ENCODE measurements at places on chromosomes 1 and 21.

DNA sequence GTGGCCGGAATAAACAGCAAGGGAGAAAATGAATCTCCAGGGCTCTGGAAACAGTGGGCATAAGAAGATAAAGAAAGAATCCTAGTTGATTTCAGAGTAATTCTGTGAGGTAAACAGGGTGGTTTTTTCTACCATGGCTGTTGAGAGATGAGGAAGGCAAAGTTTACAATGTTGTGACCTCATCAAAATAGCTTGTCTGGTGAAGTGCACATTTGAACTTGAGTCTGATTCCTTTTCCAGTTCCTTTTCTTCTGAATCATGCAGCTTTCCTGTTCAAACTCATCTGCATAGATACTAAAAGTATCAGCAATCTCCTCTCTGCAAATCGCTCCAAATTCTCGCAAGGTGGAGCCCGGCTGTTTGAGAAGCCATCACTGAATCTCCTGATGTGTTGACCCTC lies 161.7 kb downstream of the PLPP3 start:
- DNase-seq = no peak

DNA sequence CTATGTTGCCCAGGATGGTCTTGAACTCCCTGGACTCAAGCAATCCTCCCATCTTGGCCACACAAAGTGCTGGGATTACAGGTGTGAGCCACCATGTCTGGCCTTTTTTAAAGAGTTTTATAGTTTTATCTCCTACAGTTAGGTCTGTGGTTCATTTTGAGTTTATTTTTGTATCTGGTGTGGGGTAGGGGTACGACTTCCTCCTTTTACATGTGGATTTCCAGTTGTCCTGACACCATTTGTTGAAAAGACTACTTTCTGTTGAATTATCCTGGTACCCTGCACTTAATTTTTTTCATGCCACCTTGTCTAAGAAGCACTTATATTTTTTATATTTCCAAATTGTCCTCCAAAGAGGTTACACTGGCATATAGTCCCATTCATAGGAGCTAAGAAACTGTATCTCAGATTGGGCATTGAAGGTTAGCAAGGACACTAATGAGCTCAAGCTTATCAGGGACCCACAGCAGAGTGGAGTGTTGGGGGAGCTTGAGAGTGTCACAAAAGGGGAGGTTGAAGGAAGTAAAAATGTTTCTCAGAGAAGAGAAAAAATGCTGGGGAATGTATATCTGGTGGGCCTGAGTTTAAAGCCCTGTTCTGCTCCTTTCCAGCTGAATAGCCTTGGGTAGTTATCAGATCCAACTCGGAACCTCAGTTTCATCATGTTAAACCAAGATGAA lies 23.4 kb upstream of the MEF2D start:
- DNase-seq = no peak

- DNase-seq = no peak
Measured at GRCh38 chr1:62429581-62429980, 7.3 kb upstream of the USP1 start.

DNA sequence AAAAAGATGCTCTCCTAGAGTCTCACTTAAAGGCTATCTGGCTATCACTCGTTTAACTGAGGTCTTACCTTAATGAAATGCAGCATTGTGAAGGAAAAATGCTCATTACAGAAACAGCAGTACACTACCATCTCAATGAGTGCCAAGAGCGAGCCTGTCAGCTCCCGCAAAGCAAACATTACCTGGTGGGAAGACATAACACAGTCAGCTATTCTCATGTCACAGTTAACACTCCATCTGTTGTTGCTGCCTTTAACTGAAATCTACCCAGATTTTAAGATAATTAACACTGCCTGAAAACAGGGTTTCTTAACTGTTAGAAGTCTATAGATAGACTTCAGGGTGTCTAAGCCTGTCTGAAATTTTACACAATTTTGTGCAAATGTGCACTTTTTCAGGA lies 39.1 kb downstream of the PCSK9 start:
- no peak for DNase-seq

DNA sequence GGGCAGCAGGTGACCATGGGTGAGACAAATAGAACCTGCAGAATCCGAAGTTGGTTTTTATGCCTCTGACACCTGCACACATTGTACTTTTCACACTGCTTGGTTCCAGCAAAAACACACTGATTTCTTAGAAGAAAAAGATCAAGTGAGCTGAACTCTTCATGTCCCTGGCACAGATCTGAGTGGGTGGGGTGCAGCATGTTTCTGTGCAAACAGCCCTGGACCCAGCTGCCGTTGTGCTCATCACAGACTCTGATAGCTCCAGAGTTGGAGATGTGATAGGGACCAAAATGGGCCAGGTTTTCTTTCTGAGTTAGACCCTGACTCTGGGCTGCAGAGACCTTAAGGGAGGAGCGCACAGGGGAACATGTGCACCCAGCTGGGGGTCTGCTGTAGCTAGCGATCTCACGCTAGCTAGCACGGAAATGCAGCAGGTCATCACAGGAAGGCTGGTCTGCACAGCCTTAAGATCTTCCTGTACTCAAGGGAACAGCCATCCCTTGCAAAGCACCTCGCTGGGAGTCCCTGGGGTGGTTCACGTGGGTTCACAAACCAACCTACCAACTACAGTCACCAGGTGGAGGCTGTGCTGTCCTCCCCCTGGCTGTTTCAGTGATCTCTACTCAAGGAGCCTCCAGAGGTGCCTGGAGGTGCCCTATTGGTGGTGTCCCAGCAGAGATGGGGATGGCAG lies 291.1 kb downstream of the PTPRU start:
- DNase-seq = no peak

DNA sequence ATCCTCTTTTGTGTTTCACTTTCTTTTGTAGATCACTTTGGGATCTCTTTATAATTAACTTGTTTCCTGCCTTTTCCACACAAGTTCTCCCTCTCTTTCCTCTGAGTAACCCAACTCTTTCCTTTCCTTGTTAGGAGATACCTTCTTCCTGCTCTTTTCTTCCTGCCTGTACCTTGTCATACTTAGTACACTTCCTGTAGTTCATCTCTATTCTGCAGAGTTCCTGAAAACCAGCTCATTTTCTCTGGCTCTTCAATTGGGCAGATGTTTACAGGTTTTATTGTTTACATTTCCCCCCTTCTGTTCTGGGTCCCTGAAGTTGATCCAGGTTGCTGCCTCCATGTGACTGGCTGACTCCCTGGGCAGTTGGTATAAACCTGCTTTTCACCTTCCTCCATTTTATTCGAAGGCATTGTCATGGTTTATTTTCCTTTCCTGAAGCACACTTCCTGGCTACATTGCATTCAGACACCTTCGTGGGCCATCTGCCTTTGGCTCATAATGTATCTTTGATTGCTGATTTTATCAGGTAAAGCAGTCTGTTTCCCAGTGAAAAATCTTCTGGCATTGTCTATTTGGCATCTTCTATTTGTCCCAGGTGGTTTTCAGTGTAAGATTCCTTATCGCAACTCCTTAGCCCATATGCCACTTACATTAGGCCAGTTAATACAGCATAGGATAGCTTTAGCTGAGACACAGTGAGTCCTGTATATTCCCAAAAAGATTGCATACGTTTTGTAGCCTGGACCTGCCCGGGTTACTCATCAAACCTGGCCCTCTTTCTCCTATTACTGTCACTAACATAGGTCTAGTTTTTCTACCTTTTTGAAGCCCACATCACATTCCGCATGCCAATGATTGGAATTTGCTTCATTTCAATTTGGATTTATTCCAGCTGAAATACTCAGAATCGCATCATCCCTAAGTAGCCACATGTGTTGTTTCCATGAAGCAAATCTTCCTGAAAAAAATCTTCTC lies 15.4 kb downstream of the CTH start:
- DNase-seq = no peak

DNA sequence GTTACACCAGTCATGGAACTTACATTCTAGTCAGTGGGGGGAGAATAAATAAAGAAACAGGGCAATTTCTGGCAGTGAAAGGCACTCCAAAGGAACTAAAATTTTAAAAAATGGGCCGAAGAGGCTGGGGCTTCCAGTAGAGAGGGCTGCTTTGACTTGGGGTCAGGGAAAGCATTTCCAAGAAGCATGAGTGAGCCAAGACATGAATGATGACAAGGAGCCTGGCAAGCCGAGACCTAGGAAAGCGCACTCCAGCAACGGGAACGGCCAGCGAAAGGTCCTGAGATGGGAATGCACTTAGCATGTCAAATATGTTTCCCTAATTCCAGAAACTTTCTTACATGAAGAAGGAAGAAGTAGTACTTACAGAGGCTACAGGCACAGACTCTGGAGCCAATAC lies 95.4 kb upstream of the NGF start:
- DNase-seq = no peak

DNA sequence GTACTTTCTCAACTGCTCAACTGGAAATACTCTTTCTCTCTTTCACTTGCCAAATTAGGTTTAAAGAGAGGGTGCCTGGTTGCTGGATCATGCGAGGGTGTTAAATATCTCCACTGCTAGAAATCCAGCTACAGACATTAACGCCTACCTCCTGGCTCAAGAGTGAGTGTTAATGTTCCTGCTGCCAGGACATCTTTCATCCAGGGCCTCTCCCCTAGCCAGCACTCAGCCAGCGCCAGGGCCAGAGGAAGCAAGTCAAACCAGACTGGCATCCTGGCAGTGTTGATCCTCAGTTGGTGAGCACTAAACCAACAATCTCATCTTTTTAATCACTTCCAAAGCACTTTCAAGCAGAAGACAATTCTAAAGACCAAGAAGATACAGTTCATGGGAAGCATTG lies 92.9 kb upstream of the BARHL2 start:
- DNase-seq = no peak

GRCh38 chr21:17231771-17232170 lies 281.1 kb upstream of the CXADR start:
- DNase-seq = no peak

DNA sequence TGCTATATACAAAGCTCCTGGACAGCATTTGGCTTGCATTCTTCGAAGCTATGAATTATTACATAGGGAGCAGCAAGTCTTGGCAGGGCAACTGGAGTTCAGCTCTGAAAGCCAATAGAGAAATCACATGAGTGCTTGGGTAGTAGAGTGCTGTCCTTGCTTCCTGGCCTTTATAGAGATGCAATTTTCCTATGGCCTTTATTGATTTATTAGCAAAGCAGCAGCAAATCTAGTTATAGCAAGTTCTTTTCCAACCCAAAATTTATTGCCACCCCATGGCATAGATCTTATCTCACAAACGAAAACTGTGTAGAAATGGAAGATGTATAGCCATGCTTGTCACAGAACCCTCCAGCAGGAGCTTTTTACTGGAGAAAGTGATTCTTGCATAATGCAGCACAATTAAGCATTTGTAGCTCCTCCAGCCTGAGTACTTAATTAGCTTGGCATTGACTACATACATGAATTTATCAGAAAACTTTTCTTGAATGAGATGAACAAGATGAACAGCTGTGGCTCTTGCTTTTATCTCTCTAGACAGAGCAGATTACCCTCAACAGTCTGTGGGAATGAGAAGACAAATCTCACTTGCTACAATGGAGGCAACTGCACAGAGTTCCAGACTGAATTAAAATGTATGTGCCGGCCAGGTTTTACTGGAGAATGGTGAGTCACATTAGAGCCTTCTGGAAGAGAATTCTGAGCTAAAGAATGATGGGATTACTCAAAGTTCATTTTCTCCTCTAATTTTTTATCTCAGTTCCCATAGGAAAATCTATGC lies 170.1 kb downstream of the CRB1 start:
- DNase-seq = no peak

- no peak for DNase-seq
Measured at GRCh38 chr1:109091078-109091838, 694 bp downstream of the TMEM167B start.

DNA sequence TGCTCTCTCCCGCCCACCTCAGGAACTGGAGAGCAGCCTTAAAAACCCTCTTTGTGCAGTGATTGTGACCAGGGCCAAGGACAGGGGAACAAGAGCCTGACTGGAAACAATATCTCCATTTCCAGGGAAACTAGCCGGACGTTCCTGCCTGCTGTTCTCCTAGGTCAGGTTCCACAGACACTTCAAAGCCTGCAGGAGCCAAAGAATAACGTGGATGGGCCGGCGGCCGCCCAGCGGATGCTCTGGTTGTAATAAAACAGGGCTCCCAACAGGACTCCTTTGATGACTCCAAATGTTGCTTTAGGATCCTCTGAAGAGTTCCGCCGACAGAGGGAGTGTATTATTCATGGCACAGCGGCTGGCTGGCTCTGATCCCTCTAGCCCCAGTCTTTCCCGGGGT lies 162.2 kb downstream of the PLXNA2 start:
- DNase-seq = no peak

- DNase-seq = no peak
Measured at GRCh38 chr1:110336300-110337039, 2.7 kb upstream of the RBM15 start.

- DNase-seq = no peak
Measured at GRCh38 chr1:226098870-226099835, 36.6 kb downstream of the H3-3A start.

DNA sequence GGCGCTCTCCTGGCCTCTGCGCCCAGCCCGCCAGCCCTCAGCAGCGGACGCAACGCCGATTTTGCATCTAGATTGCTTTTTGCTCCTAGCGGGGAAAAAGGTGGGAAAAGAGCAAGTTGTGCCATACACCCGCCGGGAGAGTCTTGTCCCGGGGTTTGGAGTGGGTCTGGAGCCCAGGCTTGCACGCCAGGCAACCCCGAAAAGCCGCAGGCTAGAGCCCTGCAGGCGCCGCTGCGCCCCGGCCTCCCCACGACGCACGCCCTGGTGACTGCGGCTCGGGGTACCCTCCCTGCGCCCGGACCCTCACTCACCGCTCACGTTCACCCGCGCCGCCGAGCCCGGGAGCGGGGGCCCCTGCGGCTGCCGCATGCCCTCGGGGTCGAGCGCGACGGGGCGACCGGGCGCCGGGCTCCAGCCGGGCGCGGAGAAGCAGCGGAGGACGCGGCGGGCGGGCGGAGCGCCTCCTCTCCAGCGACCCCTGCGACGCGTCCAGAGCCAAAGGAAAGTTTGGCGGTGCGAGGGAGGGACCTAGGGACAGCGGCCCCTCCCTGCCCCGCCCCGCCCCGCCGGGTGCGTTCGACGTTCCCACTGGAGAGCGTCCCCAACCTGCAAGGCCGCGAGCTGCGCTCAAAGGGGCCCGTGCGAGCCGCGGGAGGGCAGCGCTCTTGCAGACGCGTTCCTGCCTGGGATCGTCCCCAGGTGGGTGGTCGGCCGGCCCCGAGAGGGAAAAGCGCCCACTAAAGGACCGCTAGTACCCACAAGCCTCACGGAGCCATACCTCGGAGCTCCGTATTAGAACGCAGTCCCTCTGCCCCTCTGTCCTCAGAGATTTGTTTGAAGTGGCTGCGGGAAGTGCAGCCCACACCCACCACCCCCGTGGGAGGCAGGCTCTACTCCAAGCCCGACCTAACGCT lies at the start of gene LPAR3:
Gene LPAR3 (minus strand): TSS at position 502 of the 914 bp plus-strand sequence. CDS start 27,086 bp downstream, outside the sequence.
- DNase-seq = no peak

GRCh38 chr1:42720868-42721267 lies 19.2 kb downstream of the CLDN19 start:
- no peak for DNase-seq

GRCh38 chr1:200150721-200151120 lies 123.2 kb downstream of the NR5A2 start:
- DNase-seq = no peak

DNA sequence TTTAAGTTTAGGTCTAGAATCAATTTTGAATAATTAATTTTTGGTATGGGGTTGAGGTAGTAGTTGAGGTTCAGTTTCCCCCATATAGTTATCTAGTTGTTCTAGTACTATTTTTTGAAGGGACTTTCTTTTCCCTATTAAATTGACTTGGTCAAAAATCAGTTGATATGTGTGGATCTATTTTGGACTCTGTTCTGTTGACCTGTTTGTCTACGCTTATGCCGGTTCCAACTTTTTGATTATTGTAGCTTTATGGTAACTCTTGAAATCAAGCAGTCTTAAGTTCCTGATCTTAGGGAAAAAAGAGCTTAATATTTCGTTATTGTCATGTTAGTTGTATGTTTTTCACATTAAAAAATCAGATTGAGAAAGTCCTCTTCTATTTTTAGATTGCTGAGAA lies 60.7 kb downstream of the FOXD2 start:
- DNase-seq = no peak

- no peak for DNase-seq
Measured at GRCh38 chr1:156414461-156415064, 45.6 kb downstream of the RHBG start.

All from activated CD4-positive, CD25-positive, alpha-beta regulatory T cell treated with anti-CD3 and anti-CD28 coated beads, Interleukin-2, amount 50 U/mL, for 72 hours (primary cell).